Fibroblast of skin of right quadriceps (primary cell): ENCODE measurements at places on chromosomes 5 and 9.

DNA sequence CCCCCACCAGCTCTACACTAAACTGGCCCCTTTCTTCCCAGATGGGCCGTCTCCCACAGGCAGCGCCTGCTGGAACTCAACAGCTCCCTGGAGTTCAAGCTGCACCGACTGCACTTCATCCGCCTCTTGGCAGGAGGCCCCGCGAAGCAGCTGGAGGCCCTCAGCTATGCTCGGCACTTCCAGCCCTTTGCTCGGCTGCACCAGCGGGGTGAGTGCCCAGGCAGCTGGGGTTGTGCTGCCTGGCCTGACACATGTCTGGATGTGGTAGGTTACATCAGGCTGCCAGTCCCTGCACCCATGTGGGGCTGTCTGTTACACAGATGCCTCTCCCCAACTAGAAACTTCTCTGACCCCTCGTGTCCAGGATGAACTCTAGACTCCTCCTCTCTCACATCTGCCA is 9.8 kb downstream of the NHP2 start:
- DNase-seq, result no peak

DNA sequence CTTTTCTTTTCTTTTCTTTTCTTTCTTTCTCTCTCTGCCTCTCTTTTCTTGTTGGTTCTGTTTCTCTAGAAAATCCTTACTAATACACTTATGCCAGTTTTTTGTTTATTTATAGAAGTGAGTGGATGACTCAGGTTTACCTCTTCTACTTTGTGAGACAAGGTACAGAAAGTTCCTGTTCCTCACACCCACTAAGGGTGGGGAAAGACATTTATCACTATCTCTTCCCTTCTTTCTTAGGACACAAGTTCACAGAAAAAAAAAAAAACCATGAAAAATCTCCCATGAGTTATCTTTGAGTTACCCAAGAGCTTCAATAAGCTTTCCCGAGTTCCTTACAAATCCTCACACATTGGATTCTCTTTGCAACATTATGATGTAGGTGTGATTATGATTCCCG is 60.9 kb upstream of the CD180 start:
- DNase-seq, result no peak

DNA sequence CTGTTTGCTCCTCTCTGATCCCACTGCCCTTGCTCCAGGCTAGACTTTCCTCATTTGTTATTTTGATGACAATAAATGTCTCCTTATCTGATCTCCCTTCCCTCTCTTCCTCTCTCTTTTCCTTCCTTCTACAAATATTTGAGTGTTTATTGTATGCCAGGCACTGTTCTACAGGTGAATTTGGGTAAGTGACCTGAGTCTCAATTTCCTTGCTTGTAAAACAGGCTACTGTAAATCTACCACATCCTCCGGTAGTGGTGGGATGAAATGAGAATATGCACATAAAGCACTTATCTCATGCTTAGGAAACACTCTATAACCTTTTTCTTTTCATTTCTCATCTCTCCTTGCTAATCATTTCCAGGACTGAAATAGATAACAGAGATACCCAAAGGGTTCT is 86.4 kb downstream of the HMHB1 start:
- DNase-seq, result no peak

- no peak for DNase-seq
Measured at GRCh38 chr9:100286257-100286656, 66.5 kb downstream of the TEX10 start.

- DNase-seq, result peak; percentile 17
Measured at GRCh38 chr5:147098233-147098790, 136.5 kb upstream of the STK32A start.

DNA sequence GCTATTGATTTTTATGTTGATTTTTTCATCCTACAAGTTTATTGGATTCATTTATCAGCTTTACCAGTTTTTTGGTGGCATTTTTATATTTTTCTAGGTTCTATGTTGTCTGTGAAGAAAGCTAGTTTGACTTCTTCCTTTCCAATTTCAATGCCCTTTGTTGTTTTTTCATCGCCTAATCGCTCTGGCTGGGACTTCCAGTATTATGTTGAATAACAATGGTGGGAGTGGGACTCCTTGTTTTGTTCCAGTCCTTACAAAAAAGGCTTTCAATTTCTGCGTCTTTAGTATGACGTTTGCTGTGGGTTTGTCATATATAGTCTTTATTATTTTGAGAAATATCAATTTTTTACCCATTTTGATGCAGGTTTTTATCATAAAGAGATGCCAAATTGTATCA is 175.6 kb upstream of the CCNH start:
- DNase-seq, result no peak

- no peak for DNase-seq
Measured at GRCh38 chr9:5453673-5454072, 3.3 kb downstream of the CD274 start.

DNA sequence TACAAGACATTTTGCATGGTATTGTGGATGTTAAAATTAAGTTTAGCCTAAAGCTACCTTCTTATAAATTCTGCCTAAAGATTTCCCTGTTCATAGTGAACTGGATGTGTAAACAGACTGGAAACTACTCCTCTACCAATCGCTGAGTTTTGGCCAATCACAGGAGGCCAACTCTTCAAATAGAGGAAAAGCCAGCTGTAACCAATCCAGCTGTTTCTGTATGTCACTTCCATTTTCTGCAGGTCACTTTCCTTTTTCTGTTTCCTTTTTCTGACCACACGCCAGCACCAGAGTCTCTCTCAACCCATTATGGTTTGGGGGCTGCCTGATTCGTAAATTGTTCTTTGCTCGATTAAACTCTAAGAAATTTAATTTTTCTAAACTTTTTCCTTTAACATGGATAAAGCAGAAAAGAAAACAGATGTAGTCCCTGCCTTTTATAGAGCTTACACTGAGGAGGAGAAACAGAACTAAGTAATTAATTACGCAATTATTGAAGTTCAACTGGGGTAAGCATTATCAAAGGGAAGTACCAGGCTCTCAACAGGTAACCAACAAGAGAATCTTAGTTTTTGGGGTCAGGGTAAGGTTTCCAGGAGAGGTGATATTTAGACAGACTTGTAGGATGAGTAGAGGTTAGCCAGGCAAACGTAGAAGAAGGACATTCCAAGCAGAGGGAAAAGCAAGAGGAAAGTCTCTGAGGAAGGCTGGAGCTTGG is 27.7 kb downstream of the RANBP3L start:
- DNase-seq, result no peak

GRCh38 chr5:164941132-164941531 is 1435.7 kb downstream of the MAT2B start:
- no peak for DNase-seq

GRCh38 chr9:108412755-108413154 is 443.0 kb downstream of the ACTL7B start:
- DNase-seq, result peak; percentile 8

DNA sequence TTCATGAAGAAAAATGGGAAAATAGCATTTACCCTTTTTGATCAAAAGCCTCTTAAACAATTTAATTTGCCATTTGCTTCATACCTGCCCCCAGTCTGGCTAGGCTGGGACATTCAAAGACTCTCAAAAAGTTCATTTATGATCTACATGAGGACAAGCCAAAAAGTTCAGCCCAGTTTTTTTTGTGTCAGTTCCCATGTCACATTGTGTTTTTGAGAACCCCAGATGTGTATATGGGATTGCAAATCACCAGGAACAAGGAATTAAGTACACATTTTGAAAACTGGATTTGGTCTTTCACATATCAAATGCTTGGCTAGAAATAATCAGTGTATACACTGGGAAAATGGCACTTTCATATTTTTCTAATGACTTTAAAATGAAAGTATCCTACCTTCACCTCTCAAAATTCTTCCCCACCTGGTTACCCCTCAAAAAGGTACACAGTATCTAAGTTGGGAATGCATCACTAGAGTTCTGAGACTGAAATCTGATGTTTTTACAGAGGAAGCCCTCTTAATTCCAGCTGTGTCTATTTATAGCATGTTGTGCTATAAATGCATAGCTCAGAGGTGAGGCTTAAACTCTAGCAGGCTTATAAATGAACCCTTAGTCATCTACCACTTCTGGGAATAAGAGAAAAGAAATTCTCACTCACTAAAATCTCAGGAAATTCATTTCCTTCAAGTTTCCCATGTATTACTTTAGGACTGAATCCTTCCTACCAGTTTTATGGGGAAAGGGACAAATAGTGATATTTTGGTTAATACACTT is 9.3 kb downstream of the STOM start:
- DNase-seq, result peak; percentile 91

- DNase-seq, result peak; percentile 57
Measured at GRCh38 chr5:170225326-170226128, 7.3 kb upstream of the C5orf58 start.

GRCh38 chr9:117180896-117181445 is 233.9 kb downstream of the ASTN2 start:
- no peak for DNase-seq

- no peak for DNase-seq
Measured at GRCh38 chr9:121690316-121690715, 38.9 kb downstream of the DAB2IP start.

- DNase-seq, result peak; percentile 44
Measured at GRCh38 chr5:54317511-54318260, 7.3 kb upstream of the ARL15 start.

DNA sequence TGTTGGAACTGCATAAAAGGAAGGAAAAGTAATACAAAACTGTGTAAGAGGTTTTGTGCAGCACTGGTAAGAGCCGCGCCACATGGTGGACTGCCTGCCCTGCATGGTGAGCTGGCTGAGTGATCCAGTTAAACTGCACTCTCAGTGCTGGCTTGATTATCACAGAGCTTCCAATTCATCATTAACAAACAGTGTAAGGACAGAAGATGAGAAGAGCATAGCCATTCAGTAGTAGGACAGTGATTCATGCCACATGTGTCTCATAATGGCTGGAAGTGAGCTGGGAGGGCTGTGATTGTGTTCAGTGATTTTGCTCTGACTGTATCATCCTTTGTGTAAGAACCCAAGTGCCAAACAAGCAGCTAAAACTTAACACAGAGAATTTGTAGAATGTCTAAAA is 14.1 kb downstream of the ASPN start:
- peak; percentile 68 for DNase-seq

DNA sequence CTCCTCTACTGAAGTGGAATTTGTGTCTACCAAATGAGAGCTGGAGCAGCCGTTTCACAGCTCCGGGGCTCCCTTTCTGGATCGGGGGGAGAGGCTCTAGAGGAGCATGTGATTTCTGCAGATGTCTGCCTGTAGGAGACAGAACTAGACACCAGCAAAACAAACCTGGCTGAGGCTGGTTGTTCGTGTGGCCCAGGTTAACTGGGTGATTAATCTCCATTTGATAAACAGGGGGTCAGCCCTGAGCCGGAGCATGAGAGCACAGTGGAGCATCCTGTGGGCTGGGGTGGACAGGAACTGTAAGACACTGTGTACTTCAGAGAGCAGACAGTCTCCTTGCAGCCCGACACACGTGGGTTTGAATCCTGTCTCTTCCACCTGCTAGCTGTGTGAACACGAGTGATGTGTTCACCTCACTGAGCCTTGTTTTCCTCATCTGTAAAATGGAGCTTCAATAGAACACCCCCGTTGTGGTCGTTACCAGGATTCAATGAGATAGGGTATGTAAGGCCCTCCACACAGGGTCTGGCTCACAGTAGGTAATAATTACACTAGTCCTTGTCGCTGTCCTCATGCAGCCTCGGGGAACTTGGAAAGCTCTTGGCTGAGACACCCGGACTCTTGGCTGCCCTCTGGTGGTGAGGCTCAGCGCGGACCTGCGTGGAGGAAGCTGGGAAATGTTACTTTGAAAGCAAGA is 12.9 kb downstream of the CXCL14 start:
- peak; percentile 45 for DNase-seq

DNA sequence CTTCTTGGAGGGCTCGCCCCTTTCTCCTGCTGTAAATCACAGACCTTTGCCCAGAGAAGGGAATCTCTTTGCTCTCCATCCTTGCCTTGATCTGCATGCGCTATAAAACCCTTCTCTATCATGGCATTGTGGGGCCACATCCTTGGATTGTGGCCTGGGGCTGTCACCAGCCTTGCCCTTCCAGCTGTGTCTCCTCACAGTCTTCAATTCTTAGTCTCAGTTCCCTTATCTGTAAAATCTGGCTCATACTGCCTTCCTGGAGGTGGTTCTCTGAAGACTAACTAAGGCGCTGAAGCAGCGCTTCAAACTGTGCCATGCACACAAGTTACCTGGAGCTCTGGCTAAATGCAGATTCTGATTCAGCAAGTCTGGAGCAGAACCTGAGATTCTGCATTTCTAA is 53.4 kb upstream of the RARS1 start:
- DNase-seq, result no peak

- no peak for DNase-seq
Measured at GRCh38 chr5:39302472-39302871, 61.8 kb downstream of the C9 start.

GRCh38 chr9:129201289-129201688 is 23.2 kb upstream of the IER5L start:
- DNase-seq, result no peak

- DNase-seq, result no peak
Measured at GRCh38 chr9:114513055-114513958, 8.0 kb upstream of the WHRN start.

DNA sequence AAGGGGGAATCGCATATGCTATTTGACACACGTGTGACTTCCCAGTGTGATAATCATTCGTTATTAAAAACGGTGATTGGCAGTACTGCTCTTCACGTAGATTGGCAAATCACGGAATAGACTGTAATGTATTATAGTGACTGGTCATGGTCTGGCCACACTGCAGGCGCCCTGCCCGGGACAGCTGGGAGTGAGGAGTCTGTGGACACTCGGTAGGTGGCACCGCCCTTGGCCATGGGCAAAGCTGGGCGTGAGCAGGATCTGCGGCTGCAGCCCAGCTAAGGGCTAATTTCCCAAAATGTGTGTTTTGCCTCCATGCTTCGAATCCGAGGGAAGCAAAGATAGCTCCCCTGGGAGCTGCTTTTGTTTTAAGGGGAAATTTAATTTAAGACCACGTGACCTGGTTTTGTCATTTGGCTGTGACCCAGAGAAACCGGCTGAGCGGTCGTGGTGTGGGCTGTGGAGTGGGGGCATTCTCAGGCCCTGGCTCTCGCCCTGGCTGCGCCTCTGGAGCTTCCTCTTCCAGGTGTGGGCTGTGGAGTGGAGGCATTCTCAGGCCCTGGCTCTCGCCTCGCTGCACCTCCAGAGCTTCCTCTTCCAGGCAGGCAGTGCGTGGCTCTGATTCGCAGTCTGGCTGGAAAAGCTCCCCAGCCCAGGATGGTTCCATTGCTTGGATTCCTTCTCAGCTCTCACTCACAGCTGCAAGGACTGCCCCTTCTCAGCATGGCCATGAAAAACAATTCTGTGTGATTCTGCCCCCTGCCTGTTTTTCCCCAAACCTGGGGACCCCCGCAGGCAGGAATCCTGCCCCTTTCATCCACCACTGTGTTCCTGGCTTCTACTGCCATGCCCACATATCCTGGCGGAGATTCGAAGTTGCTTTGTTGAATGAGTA is 131.1 kb downstream of the OLFM1 start:
- no peak for DNase-seq

DNA sequence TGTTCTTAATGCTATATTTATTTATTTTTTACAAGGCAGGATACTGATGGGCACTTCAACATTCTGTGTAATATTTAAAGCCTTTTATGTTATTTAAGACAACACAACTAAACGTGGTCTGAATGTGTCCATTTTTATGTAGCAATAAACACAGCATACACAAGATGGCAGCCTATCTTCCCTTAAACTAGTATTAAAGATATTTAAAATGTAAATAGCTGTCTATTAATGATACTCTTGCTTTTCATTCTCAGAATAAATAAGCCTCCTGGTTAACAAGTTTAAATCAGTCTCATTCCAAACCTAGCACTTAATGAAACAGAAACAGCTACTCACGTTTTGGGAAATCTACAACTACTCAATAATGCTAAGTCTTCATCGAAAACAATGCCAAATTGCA is 315.7 kb downstream of the MCTP1 start:
- peak; percentile 5 for DNase-seq

- no peak for DNase-seq
Measured at GRCh38 chr9:106305428-106306133, 557.4 kb upstream of the ZNF462 start.

GRCh38 chr9:76466299-76466605 is 7.3 kb downstream of the GCNT1 start:
- DNase-seq, result no peak
